ENCODE measurements at places on chromosomes 4 and X.

DNA sequence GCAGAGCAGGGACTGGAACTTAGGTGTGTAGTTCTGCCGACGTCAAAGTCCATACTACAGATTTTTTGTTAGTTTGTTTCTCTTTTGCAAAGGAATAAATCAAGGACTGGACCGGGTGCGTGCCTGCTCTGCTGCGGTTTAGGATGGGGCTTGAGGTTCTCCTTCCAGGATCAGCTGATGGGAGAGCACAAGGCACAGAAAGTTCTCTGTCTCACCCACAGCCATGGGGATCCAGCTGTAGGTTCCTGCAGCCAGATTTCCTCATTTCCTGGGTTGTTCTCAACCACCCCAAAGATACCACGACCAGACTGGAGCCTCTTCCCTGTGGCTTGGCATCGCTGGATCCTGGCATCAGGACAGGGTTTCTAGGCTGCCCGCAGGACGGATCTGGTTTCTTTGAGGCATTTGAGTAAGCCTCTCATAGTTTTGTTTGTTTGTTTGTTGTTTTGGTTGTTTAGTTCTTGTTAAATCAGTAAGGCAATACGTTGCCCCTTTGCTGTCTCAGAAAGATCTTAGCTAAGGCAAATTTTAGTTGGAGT is 789 bp upstream of the SRPX start:
- no peak for DNase-seq

GRCh38 chr4:114519368-114519767 is 79.2 kb upstream of the UGT8 start:
- DNase-seq = no peak

GRCh38 chr4:661881-662761 is 12.0 kb downstream of the ATP5ME start:
- no peak for DNase-seq

GRCh38 chr4:156103311-156103710 is 149.6 kb upstream of the CTSO start:
- DNase-seq = no peak

DNA sequence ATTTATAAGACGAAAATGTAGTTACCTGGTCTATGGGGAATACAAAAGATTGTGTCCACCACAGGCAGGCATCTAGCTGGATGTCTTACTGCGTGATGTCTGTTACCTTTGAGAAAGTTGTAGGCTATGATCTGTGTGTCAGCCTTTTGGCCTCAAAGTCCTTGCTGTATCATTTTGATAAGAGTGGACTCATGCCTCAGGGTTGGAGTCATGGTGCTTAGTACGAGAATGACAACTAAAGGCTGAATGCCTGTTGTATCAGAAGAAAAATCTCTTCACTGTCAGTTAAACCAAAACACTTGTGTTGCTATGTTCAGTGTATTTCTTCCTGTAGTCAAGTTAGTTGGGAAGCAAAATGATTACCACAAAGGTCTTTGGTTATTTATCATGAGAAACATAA is 226.2 kb downstream of the ARHGAP10 start:
- DNase-seq = no peak

DNA sequence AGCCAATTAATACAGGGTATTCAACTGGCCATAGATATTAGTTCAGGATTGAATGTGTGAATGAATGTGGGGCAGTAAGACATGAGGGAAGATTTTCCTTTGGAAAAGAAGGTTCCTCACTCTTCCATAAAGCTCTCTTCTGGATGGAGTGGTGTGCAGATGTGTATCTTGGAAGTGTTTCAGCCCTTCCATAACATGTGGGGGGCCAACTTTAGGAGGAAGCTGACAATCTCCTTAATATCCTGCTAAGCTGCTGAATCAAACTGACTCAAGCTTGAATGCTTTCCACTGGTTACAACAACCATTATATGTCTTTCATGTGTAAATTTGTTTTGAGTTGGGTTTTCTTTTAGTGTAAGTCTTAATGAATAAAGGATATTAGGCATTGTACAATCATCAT is 40.3 kb downstream of the FANCB start:
- no peak for DNase-seq

DNA sequence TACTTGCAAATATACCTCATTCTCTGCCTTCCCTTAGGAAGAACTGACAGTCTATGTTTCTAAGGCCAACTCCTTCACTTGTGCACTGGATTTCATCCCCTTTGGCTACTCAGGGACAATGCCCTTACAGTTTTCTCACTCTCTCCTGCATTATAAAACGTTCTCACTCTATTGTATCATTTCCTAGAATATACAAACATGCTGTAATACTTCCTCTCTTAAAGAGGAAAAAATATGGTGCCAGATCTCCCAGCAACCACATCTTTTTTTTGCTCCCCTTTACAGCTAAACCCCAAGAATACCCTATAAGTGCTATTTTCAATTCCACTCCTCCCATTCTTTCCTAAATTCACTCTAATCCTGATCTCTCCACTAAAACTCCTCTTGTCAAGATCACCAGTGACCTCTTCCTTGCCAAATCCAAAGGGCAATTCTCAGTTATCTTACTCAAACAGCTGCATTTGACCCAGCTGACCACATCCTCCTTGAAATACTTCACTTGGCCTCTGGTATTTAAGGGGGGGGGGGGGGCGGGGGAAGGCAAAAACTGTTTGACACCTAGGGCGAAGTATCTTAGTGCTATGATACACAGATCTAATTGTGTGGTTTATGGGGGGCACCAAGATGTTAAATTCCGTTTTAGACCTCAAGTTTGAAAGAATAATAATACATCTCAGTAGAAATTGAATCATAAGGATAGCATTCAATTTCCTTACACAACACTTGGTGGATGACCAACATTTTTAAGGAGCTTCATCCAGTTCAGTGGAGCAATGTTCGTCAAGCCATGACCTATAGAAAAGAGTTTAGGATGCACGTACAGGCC is 1.6 kb downstream of the RCHY1 start:
- peak; percentile 24 for DNase-seq

DNA sequence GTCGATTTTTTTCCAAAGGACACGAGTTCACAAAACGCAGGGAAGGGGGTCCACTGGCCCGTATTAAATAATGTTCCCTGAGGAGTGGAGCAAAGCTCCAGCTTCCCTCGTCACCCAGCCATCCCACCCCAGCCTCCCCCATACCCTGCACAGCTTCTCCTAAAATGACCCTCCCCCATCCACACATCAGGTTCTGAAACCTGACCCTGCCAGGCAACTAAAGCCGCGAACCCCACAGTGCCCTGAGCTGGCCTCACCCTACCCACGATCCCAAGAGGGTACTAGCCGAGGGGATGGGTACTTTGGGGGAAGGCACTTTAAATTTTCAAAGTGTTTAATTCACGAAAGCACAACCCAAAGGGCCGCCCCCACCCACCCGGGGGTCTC is 634 bp downstream of the APOO start:
- no peak for DNase-seq

DNA sequence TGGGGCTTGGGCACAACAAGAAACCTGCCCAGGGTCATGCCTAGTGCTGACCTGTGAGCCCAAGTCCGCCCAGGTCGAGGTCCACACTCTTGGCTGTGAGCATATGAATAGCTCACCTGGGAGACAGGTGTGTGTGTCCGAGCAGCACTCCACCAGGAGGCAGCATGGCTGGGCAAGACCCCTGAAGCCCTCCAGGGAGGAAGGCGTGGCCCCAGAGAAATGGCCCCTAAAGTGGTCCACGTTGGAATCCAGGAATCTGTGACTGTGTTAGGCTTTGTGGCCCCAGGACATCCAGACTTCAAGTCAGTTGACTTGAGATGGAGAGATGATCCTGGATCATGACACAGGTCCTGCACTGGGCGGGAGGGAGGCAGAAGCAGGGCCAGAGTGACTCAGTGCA is 138.8 kb downstream of the CPZ start:
- no peak for DNase-seq

- DNase-seq = no peak
These were observed 541.0 kb downstream of the SPRY1 start for GRCh38 chr4:123937581-123937980.
